ENCODE measurements at places on chromosomes 1 and 21.

DNA sequence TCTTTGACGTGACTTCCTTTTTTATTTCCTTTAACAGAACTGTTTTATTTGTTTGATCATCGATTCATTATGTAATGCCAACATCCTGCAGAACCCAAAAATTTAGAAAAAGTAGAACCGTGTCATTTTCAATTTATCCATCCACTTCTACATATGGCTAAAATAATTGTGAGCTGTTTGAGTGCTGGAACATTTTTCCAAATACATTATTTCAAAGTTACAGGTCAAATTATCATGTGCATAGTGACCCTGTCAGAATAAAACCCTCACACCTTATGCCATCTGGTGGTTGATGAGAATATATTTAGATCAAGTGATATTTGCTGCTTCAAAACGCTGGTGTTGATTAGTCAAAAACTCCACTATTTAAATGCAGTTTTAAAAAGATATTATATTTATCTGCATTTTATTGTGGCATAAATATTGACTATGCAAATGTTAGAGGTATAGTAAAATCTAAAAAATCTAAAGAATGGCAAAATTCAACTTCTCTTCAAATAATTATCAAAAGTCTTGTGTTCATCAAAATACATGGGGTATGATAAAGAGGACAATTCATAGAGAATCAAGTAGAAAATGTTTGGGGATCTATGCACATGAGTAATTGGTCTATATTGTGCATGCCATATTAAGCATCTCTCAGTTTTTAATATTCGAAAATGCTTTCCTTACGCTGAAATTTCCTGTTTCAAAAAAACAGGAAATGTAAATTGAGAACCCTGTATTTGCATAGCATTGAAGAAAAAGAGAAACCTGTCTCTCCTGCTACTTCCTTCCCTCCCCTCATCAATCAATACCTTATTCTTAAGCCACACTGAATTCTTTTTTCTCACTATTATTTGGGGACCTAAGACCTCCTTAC, 39.7 kb downstream of the UBE2U start:
- no peak overlapping the region for H3K27ac ChIP-seq
- H3K4me3 ChIP-seq: no peak overlapping the region
- H3K27me3 ChIP-seq: no peaks in the 10 kb centered on the region
- H3K4me1 ChIP-seq: peaks cover 21% of the 10 kb centered on the region
- H3K36me3 ChIP-seq: no peaks in the 10 kb centered on the region

- DNase-seq: no peak
- no peaks in the 10 kb centered on the region for H3K27me3 ChIP-seq
- no peaks in the 10 kb centered on the region for H3K4me1 ChIP-seq
- H3K4me3 ChIP-seq: no peak overlapping the region
- H3K36me3 ChIP-seq: no peaks in the 10 kb centered on the region
Observed at GRCh38 chr1:226607268-226607660, 58.7 kb downstream of the STUM start.

DNA sequence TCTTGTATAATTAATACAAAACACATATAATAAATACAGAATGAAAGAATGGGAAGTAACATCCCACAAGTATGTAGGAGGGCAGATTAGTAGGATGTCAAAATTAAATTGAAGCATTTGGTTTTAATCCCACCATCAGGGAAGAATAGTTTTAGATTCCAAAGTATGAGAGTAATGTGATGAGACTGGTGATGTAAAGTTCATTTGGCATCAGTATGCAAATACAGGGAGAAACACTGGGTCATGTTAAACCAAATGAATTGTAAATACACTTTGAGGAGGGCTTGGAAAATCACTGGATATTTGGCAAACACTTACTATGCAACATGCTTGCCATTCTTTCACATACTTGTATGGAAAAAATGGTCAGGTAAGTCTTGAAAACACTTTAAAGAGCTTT, 358.8 kb downstream of the DPYD start:
- no peaks in the 10 kb centered on the region for H3K27me3 ChIP-seq
- H3K4me1 ChIP-seq: no peaks in the 10 kb centered on the region
- DNase-seq: no peak
- H3K27ac ChIP-seq: no peak overlapping the region
- no peaks in the 10 kb centered on the region for H3K36me3 ChIP-seq

GRCh38 chr1:107704911-107705310, 260.1 kb downstream of the VAV3 start:
- no peaks in the 10 kb centered on the region for H3K4me1 ChIP-seq
- no peak overlapping the region for H3K27ac ChIP-seq
- no peaks in the 10 kb centered on the region for H3K36me3 ChIP-seq
- no peaks in the 10 kb centered on the region for H3K27me3 ChIP-seq
- DNase-seq: no peak

- H3K27ac ChIP-seq: no peak overlapping the region
- DNase-seq: no peak
- no peaks in the 10 kb centered on the region for H3K36me3 ChIP-seq
- no peak overlapping the region for H3K4me3 ChIP-seq
- H3K4me1 ChIP-seq: no peaks in the 10 kb centered on the region
Observed at GRCh38 chr1:175099916-175100315, 32.3 kb downstream of the TNN start.

DNA sequence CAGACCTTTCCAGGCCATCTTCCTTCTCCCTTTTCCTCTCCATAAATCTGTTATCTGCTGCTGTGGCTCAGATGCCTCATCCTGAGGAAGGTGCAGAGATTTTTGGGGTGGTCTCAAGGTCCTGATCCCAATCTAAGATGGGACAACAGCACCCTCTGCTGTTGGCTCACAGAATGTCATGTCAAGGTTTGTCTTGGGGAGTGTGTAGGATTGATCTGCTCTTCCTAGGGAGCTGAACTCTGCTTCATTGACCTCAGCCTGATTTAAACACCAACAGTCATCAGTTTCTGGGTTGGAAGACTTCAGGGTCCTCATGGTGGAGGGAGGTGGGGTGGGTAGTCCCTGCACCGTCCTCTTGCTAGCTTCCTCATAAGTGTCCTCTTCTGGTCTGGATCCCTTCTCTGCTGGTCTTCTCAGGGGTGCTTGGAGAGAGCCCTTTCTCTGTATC, 62.8 kb upstream of the LAX1 start:
- H3K4me1 ChIP-seq: no peaks in the 10 kb centered on the region
- H3K4me3 ChIP-seq: no peak overlapping the region
- H3K27ac ChIP-seq: no peak overlapping the region
- DNase-seq: no peak
- no peaks in the 10 kb centered on the region for H3K36me3 ChIP-seq
- H3K27me3 ChIP-seq: no peaks in the 10 kb centered on the region

DNA sequence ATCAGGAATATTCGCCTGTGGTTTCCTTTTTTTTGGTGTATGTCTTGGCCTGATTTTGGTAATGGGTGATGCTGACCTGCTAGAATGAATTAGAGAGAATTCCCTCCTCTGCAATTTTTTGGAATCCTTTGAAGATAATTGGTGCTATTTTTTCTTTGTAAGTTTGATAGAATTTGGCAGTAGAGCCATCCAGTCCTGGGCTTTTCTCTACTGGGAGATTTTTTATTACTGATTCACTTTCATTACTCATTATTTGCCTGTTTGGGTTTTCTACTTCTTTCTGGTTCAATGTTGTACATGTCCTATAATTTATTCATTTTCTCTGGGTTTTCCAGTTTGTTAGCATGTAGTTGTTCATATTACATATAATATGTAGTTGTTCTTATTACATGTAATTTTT, 48.7 kb downstream of the NTMT2 start:
- no peak overlapping the region for H3K27ac ChIP-seq
- DNase-seq: no peak
- no peaks in the 10 kb centered on the region for H3K4me1 ChIP-seq
- no peaks in the 10 kb centered on the region for H3K36me3 ChIP-seq
- H3K4me3 ChIP-seq: no peak overlapping the region

DNA sequence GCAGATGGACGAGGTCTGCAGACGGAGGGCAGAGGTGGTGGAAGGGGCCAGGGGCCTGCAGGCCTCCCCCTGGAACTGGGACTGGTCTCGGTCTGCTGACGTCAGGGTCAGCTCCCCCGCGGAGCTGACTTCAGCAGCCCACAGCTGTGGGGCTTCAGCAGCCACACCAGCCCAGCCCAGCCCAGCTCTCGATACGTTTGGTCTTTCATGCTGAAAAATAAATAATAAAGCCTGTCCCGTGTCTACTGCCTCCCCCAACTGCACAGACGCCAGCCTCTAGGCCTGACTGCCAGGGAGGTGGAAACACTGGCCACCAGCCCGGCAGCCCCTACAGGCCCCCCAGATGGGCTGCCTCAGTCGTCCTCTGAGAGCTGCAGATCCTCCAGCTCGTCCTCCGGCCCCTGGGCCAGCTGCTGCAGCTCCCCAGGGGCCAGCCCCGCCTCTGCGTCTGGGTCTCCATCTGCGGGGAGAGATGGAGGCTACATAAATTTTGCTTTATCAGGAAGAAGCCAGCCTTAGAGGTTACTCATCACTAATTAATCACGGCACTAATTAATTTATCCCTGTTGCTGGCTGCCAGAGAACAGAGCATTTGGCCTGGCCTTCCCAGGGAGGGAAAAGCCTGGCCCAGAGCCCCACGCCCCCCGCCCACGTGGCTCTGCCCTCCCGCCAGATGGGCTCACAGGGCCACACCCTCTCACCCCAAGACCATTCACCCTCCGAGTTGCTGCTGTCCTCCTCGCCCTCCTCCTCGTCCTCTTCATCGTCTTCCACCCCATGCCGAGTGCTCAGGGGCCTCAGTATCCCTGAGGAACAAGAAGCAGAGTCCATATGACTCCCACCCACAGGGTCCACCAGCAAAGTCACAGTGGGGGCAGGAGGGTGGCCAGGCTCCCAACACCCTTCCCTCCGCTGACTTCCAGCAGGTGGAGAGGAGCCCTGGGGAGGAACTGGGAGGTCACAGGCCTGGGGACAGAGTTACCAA, 14.4 kb downstream of the NOC2L start:
- H3K4me1 ChIP-seq: peaks cover 16% of the 10 kb centered on the region
- no peaks in the 10 kb centered on the region for H3K27me3 ChIP-seq
- H3K36me3 ChIP-seq: peaks cover 2% of the 10 kb centered on the region

- no peak overlapping the region for H3K4me3 ChIP-seq
- H3K4me1 ChIP-seq: peaks cover 15% of the 10 kb centered on the region
Observed at GRCh38 chr1:205444931-205445645, 10.8 kb downstream of the BLACAT1 start.

GRCh38 chr1:245716561-245716960, 561.8 kb downstream of the KIF26B start:
- no peaks in the 10 kb centered on the region for H3K36me3 ChIP-seq
- DNase-seq: no peak
- no peak overlapping the region for H3K27ac ChIP-seq
- no peaks in the 10 kb centered on the region for H3K27me3 ChIP-seq
- no peaks in the 10 kb centered on the region for H3K4me1 ChIP-seq
- no peak overlapping the region for H3K4me3 ChIP-seq

GRCh38 chr1:10108134-10108663, 75.4 kb downstream of the UBE4B start:
- no peak overlapping the region for H3K4me3 ChIP-seq
- no peak for DNase-seq
- H3K36me3 ChIP-seq: peaks cover 44% of the 10 kb centered on the region
- no peak overlapping the region for H3K27ac ChIP-seq
- H3K4me1 ChIP-seq: no peaks in the 10 kb centered on the region

DNA sequence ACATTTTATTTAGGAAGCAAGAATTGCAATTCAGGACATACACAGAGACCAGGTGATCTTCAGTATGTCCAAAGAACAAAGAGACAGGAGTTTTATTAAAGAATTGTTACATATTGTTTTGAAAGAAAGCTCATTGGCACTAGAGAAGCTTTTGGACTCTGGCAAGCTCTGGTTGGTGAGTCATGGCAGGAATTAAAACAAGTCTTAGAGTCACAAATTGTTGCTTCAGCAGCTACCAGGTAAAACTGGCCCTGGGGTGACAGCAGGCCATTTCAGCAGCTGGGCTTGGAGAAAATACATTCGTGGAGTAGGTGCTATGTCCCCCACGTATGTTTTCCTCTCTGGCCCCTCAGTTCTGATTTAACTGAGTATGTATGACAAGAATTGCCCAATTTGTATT, 58.8 kb downstream of the MAP3K21 start:
- no peak for DNase-seq
- H3K27me3 ChIP-seq: no peaks in the 10 kb centered on the region
- no peak overlapping the region for H3K4me3 ChIP-seq
- no peaks in the 10 kb centered on the region for H3K4me1 ChIP-seq
- peaks cover 35% of the 10 kb centered on the region for H3K36me3 ChIP-seq

- H3K4me3 ChIP-seq: no peak overlapping the region
- no peaks in the 10 kb centered on the region for H3K4me1 ChIP-seq
- no peaks in the 10 kb centered on the region for H3K36me3 ChIP-seq
- no peak overlapping the region for H3K27ac ChIP-seq
Observed at GRCh38 chr1:43789604-43790550, 82.5 kb downstream of the ST3GAL3 start.

- no peak for DNase-seq
- no peaks in the 10 kb centered on the region for H3K36me3 ChIP-seq
- no peak overlapping the region for H3K27ac ChIP-seq
- no peaks in the 10 kb centered on the region for H3K27me3 ChIP-seq
- no peaks in the 10 kb centered on the region for H3K4me1 ChIP-seq
Observed at GRCh38 chr1:243596431-243597062, 253.5 kb downstream of the AKT3 start.

- H3K4me3 ChIP-seq: no peak overlapping the region
- no peak overlapping the region for H3K27ac ChIP-seq
- no peaks in the 10 kb centered on the region for H3K4me1 ChIP-seq
Observed at GRCh38 chr1:169250022-169250421, 117.6 kb downstream of the NME7 start.

DNA sequence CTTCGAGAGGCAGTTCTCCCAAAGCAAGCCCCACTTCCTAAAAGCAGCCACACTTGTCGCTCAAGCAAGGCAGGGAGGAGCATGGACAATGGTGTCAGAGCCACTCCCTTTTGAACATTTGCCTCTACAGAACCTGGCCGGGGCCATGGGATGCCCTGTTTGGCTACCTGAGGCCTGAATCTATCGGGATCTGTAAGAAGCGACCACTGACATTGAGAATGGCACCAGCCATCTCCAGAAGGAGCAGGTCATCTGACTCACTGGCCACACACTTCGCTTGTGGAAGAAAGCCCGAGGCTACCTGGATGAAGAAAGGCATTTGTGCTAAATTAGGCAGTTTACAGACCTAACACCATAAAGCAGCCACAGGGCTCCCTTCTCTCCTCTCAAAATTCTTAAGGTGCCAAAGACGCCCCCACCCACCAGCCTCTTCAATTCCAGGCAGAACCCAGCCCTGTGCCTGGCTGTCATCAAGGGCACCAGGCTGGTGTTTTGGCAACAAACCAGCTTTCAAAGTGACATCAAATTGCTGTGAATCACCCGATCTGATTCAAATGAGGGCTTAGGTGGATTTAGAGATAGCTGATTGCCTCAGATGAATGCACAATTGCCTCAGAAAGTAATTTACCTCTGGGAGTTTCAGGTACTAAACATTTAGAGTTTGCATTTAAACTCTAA, 104.8 kb downstream of the ETS2 start:
- no peak overlapping the region for H3K27ac ChIP-seq
- peaks cover 47% of the 10 kb centered on the region for H3K4me1 ChIP-seq
- H3K27me3 ChIP-seq: no peaks in the 10 kb centered on the region
- H3K4me3 ChIP-seq: no peak overlapping the region

- H3K36me3 ChIP-seq: no peaks in the 10 kb centered on the region
- H3K27me3 ChIP-seq: no peaks in the 10 kb centered on the region
- no peak for DNase-seq
- H3K27ac ChIP-seq: no peak overlapping the region
- H3K4me1 ChIP-seq: no peaks in the 10 kb centered on the region
- H3K4me3 ChIP-seq: no peak overlapping the region
Observed at GRCh38 chr1:115314092-115314491, 24.0 kb downstream of the NGF start.
